ENCODE measurements at places on chromosomes 16 and 17.

DNA sequence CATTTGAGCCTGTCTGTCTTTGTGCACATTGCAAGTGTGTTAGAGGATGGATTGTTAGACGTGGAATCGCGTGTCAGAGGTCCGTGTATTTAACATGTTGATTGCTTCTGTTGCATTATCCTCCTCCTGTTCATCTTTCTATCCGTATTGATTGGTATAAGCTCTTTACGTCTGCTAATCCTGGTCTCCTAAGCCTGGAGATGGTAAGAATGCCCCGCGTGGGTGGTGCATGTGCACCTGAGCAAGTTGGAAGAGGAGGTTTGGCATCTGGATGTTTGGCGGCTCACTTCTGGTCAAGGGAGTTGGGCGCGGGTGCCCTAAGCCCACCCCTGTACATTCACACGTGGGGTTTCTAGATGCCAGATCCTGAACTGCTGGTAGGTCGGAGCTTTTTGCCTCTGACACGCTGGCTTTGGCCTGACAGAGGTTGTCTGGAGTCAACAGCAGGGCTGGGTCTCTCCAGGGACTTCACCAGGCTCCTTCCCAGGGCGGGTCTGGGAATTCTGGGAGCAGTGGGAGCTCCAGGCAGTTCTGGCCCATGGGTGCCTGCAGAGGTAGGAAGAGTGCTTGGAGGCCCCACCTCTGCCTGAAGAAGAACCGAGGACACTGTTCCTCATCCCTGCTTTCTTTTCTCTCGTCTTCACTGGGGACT, 107.3 kb downstream of the OR1D5 start:
- no peak for DNase-seq

DNA sequence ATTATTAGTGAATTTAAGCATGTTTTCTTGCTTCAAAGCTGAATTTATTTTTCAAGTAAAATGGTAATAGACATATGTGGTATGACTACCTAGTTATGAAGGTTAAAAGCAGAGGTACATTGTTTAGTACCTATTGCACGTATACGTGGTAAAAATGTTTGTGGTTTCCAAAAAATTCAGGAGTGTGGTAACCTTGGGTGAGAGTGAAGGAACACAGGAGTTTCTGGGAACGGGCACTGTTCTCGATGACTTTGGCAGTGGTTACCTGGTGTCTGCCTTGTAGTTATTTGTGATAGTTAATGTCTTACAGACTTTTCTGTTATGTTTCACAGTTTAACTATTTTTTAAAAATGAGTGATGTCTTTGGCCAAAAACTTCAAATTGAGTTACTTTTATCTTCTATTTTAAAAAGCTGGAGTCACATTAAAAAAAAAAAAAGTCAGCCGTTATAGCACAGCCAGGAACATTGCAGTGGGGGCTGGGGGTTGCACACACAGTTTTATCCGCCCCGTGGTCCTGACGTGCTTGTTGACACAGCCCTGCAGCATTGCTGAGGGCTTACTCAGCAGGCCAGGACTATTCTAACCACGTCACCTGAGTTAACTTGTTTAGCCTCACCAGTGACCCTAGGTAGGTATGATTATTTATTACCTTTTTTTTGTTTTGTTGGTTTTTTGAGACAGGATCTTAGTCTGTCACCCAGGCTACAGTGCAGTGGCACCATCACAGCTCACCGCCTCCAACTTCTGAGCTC, 10.9 kb downstream of the JPT2 start:
- DNase-seq = no peak

GRCh38 chr16:83981799-83982198, 13.8 kb downstream of the NECAB2 start:
- DNase-seq = no peak

GRCh38 chr16:13953501-13953900, 33.5 kb downstream of the ERCC4 start:
- no peak for DNase-seq

DNA sequence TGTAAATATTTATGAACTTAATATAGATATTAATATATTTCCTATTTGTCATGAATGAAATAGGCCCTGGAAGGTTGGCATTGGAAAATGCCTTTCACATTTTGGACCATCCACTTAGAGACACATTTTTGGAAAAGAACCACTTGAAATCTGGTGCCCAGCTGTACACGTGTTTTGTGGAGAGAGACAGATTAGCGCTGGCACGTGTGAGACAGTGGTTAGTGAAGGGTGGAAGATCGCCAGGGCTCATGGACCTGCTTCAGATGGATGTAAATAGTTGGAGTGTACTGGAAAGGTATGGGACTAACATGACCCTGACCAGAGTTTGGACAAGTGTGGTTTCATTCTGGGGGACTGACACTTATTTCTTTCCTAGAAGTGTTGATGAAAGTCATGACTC, 222.9 kb downstream of the PRKCA start:
- DNase-seq = no peak

GRCh38 chr17:1142561-1142971, 37.2 kb downstream of the ABR start:
- no peak for DNase-seq

GRCh38 chr17:63956296-63956920, 16.3 kb downstream of the SCN4A start:
- no peak for DNase-seq

DNA sequence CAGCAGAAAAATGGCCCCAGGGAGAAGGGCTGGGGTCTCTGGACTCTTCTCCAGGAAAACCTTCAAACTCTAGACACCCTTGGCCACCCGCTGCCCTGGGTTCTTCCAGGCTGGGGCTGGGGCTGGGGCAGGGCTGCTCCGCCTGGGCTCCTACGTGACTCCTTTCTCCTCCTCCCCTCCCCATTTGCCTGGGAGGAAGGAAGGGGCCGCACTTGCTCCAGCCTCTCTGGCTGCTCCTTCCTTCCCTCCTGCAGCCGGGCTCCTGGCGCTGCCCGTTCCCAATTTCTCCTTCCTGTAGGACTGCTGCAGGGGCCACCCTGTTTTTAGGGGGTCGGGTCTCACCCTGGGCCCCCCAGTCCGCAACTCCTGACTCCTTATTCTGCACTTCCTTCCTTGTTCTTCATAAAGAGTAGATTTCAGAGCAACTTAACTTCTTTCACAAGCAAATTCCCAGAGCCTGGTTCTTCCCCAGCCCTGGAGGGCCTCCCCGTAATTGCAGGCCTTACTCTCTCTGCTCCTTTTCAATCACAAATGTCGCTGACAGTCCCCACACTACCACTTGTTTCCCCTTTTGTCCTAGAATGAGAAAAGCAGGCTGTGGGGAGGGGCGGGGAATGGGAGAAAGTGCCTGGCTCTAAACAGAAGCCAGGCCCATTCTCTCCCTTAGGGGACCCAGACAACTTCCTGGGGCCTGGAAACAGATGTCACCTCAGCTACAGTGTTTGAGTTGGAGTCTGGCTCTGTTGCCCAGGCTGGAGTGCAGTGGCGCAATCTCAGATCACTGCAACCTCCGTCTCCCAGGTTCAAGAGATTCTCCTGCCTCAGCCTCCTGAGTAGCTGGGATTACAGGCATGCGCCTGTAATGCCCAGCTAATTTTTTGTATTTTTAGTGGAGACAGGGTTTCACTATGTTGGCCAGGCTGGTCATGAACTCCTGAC, 137.8 kb downstream of the ENGASE start:
- no peak for DNase-seq

- no peak for DNase-seq
Observed at GRCh38 chr16:69404275-69404805, 18.5 kb upstream of the TERF2 start.

GRCh38 chr16:13552062-13552959, 367.6 kb upstream of the ERCC4 start:
- DNase-seq = no peak

DNA sequence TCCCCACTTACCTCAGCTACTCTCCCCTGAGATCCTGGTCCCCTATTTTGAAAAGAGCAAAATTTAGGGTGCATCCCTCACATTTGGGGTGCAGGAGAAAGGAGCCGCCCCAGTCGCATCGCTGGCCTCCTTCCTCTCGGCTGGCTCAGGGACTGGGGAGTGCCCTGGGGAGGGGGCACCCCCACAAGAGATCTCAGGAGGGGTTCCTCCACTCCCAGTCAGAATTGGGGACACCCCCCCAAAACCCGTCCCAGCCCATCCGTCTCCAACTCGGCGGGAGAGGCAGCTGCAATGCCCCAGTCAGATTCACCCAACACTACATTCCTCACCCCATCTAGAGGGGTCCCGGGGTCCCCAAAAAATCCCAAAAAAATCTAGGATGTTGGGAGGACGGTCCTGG, 3.5 kb upstream of the BCL6B start:
- no peak for DNase-seq

DNA sequence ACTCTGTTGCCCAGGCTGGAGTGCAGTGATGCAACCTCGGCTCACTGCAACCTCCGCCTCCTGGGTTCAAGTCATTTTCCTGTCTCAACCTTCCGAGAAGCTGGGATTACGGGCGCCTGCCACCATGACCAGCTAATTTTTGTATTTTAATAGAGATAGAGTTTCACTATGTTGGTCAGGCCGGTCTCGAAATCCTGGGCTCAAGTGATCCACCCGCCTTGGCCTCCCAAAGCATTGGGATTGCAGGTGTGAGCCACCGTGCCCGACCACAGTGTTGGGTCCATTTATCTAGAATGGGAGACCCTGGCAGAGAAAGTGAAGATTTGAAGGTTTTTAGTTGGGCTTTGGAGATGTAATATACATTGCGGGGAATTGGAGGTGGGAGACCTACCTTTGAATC, 70.1 kb downstream of the SNX29 start:
- DNase-seq = no peak
